Fibroblast of lung (primary cell): ENCODE measurements at places on chromosomes 2 and 18. TPM values are rescaled to one million over a fixed set of nuclear protein-coding genes. Genes with fewer than 3 reads are reported as not detected.

The PROM2 gene
- polyA plus RNA-seq, result 0.05 and 0.09 TPM in 2 replicates

The TOGARAM2 gene
- 0.09 and 0.15 TPM in 2 replicates for polyA plus RNA-seq

The RETSAT gene
- 38.6 and 39.3 TPM in 2 replicates for polyA plus RNA-seq

The INHA gene
- polyA plus RNA-seq, result 0.07 and 0.15 TPM in 2 replicates

The SCG2 gene
- 1.4 and 2.9 TPM in 2 replicates for polyA plus RNA-seq

The LOXHD1 gene
- not detected in 2 replicates for polyA plus RNA-seq

The NAT8 gene
- polyA plus RNA-seq, result not detected in 2 replicates

The LHCGR gene
- 0.12 TPM in 1 of 2 replicates, not detected in the other for polyA plus RNA-seq

The MC4R gene
- not detected in 2 replicates for polyA plus RNA-seq

The RNPEPL1 gene
- polyA plus RNA-seq, result 7.9 and 10.0 TPM in 2 replicates

DNA sequence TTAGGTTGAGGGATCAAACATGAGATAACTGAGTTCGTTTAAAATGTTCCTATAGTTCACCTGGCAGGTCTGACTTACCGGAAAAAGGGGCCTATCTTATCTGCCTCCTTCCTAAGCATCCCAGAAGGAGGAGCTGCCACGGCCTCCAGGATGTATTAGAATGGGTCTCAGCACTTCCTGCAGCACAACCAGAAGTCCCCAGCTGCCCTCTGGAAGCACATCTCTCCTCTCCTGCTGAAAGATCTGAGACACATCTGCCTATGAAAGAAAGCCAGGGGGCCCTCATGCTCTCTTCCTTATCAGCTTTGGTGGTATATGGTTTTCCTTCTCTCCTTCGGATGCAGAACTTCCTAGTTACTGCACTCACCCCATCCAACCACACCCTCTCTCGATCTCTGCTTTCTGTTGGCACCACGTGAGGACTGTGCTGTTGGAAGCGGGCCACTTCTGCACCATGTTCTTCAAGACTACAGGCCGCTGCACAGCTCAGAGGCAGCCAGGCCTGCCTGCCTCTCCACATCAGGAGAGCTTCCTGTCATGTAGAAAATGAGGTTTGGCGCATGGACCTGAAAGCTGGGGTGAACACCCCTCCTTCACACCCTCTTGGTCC is 6.5 kb downstream of the IGFBP5 start:
- no peak for DNase-seq

- DNase-seq, result no peak
These were observed 25.6 kb downstream of the ZNF407 start for GRCh38 chr18:74623047-74623816.

DNA sequence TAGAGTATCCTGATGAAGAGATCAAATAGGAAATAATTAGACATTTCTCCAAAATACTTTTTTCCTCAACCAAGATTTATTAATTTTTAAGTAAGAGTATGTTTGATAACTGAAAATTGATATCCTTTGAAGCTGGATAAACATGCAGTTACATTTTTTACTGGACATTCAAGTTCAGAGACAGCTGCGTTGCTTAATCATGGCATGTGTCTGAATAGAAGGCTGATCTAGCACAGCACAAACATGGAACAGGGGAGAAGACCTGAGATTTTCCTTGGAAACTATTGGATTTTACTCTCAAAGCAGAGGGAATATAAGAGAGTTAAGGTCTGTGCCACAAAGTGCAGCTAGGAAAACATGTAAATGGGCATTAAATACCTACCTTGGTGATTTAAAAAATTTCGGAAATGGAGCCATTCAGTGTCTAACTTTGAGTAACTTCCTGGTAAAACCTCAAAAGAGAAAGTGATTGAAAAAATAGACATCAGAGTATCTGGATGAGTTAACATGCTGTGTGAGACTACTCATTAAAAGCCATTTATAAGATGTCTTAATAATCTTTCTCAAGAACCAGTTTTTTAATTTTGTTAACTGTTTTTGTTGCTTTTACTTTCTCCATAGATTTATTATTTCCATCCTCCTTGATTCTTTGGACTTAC is 31.8 kb downstream of the CRIM1 start:
- DNase-seq, result no peak

DNA sequence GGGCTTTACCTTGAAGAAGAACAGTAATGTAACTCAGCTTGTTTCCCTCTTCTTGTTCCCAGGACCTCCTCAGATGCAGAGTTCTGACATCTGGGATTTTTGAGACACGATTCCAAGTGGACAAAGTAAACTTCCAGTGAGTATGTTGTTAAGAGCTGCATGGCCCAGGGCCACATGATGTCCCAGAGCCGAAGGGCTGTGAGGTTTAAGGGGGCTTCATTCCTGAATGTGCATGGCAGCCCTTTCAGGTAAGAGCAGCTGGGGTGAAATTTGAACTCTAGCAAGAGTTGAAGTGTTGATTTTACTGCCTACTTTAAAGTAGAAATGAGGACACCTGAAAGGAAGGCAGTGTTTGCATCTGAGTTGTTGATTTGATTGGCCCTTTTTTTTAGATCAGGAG is 13.3 kb downstream of the CHMP1B start:
- DNase-seq, result no peak

- DNase-seq, result peak; percentile 83
These were observed 104.6 kb downstream of the RTN4 start for GRCh38 chr2:54945391-54946219.

DNA sequence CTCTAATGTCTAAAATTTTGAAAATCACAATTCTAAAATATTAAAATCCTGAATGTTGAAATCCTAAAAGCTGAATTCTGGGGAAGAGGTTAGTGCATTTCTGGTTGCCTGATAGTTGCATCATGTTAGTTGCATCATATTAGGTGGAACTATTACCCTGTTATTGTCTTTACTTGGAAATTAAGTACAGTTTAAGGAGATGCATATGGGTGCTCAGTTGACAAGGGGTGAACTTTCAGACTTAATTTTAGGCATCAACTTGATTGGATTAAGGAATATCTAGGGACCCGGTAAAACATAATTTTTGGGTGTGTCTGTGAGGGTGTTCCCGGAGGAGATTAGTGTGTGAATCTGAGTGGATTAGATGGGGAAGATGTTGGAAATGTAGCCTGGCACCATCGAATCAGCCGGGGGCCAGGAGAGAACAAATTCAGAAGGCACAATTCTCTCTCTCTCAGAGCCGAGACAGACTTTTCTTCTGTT is 409.8 kb downstream of the PLCL1 start:
- peak; percentile 85 for DNase-seq

DNA sequence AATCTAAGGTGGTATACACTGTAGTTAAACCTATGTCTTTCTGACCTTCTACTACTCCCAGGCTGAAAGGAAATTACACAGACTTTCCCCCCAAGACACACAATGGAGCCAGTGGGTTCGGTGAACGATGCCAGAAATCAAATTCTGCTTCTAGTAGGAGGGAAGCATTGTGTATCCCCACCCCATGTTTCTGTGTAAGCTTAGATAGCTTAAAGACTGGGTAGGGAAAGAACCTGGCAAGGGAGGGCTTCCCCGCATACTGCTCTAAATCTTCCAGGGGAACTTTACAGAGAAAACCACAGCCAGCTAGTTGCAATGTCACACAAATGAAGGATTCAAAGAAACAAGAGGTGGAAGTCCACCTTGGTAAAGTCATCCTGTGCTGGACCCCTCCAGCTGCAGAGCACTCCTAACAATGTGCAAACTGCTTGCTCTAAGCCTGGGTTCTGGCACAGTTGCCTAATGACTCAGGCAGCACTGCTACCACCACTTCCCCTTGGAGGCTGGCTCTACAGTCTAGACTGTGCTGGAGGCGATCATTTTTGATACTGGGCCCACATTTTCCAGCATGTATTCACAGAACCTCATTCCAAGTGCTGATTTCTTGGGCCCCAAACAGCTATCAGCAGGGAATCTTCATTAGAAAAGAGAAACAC is 47.5 kb downstream of the TRIB2 start:
- peak; percentile 98 for DNase-seq

DNA sequence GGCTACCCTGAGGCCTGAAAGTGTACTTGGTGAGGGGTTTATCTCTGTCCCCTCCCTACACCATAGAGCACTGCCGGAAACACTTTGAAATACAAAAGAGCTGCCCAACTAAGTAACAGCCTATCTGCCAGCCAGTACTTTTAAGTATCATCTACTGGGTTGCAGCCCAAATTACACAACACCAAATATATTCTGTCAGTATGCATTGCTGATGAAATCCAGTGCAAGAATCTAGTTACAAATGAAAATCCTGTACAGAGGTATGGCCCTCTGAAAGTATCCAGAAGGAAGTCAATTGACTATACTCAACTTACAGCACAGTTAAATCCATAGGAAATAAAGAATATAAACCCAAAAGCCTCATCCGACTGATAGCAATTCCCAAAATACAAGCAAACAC is 280.8 kb downstream of the CCDC85A start:
- DNase-seq, result no peak

DNA sequence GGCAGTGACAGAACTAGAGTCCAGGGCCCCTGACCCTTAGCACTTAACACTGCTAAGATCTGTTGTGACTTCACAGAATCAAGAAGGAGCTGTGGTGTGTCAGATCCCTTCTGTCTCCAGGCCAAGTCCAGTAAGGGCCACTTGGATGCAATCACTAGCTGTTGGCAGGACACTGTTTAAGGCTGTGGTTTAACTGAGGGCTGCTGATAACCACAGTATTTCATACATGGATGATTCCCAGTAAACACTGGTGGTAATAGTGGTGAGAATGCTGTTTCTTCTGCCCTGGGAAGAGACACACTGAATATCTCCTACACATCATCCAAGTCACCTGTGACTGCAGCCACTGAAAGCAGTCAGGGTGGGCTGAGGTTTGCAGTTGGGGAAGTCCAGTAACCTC is 77.7 kb upstream of the FBXO11 start:
- peak; percentile 2 for DNase-seq

DNA sequence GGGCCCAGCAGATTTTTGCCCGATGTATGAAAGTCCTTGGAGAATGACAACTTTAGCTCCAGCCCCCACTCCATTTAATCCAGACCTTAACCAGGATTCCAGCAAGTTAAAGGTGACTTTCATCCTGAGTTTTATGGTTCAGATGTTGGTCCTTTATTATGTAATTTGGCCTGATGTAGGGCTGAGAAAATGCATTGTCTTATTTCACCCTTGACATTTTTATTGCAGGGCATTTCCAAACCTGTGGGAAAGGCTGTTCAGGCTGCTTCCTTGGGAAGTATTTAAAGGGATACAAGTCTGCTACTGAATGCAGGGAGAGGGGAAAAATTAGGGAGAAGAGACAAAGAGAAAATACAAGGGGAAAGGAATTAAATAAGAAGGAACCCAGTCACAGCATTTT is 48.8 kb downstream of the ASB1 start:
- no peak for DNase-seq

DNA sequence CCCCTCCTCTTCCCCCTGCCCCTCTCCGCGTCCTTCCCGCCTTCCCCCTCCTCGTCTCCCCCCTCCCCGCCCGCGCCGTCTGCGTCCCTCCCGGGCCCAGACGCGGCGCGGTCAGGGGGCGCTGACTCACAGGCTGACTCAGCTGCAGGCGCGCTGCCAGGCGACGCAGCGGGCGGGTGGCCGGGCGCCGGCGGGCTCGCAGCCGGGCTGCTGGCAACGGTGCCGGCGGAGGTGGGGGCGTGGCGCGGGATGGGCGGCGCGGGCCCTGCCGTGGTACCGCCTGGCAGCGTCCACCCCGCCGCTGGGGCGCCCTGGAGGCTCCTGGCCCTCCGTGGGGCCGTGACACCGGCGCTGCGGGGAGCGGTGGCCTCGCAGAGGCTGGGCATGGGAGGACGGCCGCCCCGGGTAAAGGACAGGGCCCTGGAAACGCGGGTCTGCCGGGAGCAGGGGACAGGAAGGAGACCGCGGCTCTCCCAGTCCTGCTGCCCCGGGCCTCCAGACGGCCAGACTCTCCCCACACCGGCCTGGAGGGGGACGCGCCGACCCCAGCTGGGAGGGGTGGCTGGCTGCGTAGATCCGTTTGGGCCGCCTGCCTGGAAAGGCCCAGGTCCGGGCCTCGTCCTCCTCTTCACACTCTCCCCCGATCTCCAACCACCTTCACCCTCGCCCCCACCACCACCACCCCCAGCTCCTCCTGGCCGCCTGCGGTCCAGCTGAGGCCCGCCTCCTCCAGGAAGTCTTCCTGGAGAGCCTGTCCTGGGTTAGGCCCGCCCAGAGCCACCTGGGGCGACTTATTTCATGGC is 10.0 kb upstream of the PROC start:
- DNase-seq, result peak; percentile 83

GRCh38 chr2:212842544-212843185 is 304.1 kb upstream of the ERBB4 start:
- DNase-seq, result peak; percentile 50

- DNase-seq, result no peak
These were observed 529.6 kb downstream of the NR4A2 start for GRCh38 chr2:155802888-155803287.

- DNase-seq, result no peak
These were observed 144.0 kb upstream of the VRK2 start for GRCh38 chr2:57902578-57902977.

DNA sequence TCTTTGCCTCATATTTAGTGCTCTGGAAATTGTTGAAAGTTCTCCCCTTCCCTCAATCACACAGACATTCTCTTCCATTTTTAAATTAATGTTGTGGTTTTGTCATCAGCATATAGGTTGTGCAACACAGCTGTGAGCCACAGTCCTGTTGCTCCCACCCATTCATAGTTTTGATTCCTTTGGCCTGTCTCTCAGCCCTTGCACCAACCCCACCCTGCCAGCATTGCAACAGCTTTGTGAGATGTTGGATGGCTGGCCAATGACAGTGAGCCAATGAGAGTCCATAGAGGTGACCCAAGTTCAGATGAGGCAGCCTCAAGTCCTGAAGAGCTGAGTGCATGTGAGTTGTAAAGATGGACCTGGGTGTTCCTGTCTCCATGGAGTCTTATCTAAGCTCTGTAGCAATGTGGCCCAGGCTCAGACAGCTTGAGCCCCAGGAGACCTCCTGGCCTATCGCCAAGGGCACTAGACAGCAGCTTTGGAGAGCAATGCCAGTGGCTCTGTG is 775.5 kb downstream of the RNF144A start:
- DNase-seq, result peak; percentile 90

- no peak for DNase-seq
These were observed 43.9 kb upstream of the SGPP2 start for GRCh38 chr2:222380456-222380855.

DNA sequence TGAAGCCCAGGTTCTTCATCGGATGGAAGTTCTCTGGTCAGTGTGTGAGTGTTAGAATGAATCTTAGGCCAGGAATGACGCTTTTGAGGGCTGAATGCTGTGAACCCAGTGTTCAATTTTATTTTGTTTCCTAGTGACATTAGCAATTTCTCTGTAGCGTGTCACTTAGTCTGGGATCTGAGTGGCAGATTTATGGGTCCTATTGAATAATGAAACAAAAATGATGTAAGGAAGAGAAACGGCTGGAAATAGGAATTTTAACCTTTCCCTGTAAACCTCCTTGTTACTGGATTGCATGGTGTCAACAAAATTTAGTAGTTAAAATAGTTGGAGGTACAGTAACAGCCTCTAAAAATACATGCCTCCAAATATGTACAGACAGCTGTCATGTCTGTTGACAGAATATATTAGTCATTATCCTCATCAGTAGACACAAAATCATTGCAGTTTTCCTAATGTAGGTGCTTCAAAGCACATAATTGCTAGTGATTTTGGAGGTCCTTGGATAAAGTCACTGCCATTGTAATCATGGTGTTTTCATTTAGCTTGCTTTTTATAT is 223.8 kb upstream of the SPRED2 start:
- DNase-seq, result no peak

- DNase-seq, result no peak
These were observed 5.1 kb upstream of the BCL11A start for GRCh38 chr2:60558536-60558935.
